ENCODE measurements at places on chromosomes 16 and 17.

- peak; percentile 6 for DNase-seq
Measured at GRCh38 chr17:12709063-12709462, 43.4 kb downstream of the MYOCD start.

- no peak for DNase-seq
Measured at GRCh38 chr16:46759309-46759708, 11.2 kb upstream of the MYLK3 start.

DNA sequence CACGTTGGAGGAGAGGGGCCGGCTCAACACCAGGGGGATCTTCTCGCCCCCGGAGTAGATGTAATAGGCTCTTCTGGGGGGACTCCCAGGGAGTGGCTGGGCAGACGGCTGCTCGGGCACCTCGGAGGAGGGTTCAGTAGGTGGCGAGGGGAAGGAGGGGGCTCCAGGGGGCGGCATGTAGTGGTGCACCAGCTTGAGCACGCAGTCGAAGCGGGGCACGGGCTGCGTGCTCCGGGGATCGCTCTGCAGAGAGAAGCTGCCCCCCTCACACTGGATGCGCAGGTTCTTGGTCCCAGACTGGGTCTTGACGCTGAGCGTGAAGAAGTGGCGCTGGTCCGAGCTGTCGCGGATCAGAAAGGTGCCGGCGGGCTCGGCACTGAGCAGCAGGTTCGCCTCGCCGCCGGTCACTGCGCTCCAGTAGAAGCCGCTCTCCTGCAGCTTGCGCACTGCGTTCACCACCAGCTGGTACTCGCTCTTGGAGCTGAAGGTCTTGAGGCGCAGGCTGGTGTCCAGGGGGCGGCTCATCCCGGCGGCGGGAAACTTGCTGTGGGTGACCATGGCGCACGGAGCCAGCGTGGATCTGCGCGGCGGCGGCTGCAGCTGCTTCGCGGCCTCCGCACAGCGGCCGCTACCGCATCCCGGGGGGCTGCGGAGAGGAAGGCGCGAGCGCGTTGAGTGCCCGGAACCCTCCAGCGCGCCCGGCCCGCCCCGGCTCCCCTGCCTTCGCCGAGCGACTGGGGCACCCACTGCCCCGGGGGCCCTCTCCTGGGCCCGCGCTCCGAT is 1.1 kb downstream of the SOCS3 start:
- peak; percentile 54 for DNase-seq

DNA sequence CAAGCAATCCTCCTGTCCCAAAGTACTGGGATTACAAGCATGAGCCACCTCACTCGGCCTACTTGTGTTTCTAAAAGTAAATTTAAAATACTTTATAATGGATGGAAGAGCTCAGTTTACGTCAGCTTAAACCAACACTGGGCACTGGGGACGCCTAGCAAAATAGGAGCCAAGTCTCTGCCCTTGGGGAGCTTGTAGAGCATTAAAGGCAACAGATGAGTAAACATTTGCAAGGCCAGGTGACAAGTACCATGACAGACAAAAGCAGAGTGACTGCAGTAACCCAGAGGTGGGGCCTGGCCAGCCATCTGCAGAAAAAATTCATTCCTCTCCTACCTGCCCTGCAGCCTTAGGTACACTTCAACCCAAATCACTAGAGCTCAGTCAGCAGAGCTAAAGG is 12.1 kb upstream of the NLK start:
- DNase-seq = no peak

DNA sequence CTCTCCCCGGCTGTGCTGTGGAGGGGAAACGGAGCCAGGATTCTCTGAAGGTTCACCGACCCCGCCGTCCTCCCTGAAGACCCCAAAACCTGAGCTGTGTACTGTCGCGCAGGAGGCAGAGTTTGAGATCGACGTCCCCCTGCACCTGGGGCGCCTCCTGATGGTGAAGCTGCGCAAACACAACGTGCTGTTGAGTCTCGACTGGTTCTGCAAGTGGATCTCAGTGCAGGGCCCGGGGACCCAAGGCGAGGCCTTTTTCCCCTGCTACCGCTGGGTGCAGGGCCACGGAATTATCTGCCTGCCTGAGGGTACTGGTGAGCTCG is 62.6 kb upstream of the TEKT1 start:
- DNase-seq = no peak

Measured in EL (cell line).